ENCODE measurements at places on chromosomes 3 and 15.

- DNase-seq: no peak
- H3K27ac ChIP-seq: no peak overlapping the region
- no peaks in the 10 kb centered on the region for H3K4me1 ChIP-seq
- H3K27me3 ChIP-seq: no peaks in the 10 kb centered on the region
- H3K4me3 ChIP-seq: no peak overlapping the region
Measured at GRCh38 chr3:65919826-65920225, 118.9 kb downstream of the MAGI1 start.

- H3K36me3 ChIP-seq: no peaks in the 10 kb centered on the region
- H3K4me3 ChIP-seq: no peak overlapping the region
- H3K27me3 ChIP-seq: no peaks in the 10 kb centered on the region
- no peak for DNase-seq
- H3K27ac ChIP-seq: no peak overlapping the region
Measured at GRCh38 chr3:6250167-6250566, 610.7 kb upstream of the GRM7 start.

DNA sequence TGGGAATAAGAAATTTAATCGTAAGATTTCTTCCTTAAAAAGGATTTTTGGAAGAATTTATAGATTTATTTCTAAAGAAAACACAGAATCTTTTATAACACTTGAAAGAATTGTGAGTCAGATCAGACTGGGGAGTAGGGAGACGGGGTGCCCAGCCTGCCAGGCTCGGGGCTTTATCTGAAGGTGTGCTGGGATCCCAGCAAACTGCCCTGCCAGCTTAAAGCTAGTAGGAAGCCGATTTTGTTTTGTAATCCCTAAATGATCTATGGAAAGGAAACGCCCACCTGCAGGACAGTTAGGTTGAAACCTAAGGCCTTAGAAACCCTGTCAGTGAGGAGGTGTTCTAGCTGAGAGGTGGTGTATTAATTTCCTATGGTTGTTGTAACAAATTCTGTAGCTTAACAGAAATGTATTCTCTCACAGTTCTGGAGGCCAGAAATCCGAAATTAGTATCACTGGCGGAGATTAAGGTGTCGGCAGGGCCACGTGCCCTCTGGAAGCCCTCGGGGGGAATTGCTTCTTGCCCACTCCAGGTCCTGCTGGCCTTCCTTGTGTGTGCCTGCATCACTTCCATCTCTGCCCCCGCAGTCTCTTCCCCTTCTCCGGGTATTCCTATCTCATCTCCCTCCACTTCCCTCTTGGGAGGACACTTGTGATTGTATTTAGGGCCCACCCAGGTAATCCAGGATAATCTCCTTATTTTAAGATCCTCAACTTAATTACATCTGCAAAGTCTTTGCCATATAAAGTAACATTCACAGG is 19.3 kb upstream of the RAB6B start:
- peaks cover 5% of the 10 kb centered on the region for H3K27me3 ChIP-seq
- DNase-seq: no peak
- H3K27ac ChIP-seq: no peak overlapping the region
- H3K36me3 ChIP-seq: no peaks in the 10 kb centered on the region
- no peak overlapping the region for H3K4me3 ChIP-seq
- H3K4me1 ChIP-seq: no peaks in the 10 kb centered on the region

DNA sequence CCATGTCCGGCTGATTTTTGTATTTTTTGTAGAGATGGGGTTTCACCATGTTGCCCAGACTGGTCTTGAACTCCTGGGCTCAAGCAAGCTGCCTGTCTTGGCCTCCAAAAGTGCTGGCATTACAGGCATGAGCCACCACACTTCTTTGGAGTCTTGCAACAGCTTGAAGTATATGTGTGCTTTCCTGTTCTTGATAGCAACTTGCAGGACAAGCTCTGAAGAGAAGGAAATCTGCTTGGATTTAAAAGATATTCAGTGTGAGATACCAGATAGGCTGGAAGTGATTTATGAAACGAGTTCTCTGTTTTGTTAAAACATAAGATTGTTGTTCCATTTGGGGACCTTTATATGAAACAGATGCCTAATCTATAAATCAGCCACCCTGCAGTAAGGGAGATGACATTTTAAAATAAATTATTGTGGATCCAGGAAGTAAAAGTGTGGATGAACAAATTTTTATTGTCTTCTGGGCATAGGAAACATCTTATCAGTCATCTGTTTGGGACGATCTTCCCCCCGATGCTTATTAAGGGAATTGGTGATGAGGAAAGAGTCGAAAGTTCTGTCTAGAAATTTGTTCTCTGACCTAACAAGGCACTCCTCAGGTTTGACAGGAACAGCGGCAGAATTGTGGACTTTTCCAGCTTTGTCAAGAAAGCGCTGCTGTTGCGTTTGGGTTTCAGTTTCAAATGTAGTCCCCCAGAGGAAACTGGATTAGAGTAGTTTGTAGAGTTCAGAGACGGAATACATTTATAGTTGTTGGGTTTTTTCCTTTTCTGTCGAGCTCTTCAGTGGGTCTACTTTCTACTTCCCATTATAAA is 53.7 kb upstream of the MAGI1 start:
- no peaks in the 10 kb centered on the region for H3K36me3 ChIP-seq
- no peak for DNase-seq
- no peak overlapping the region for H3K4me3 ChIP-seq
- H3K27me3 ChIP-seq: no peaks in the 10 kb centered on the region

- no peaks in the 10 kb centered on the region for H3K27me3 ChIP-seq
- H3K27ac ChIP-seq: no peak overlapping the region
- no peak for DNase-seq
- no peaks in the 10 kb centered on the region for H3K4me1 ChIP-seq
- no peaks in the 10 kb centered on the region for H3K36me3 ChIP-seq
Measured at GRCh38 chr15:36359286-36359685, 220.1 kb upstream of the CDIN1 start.

DNA sequence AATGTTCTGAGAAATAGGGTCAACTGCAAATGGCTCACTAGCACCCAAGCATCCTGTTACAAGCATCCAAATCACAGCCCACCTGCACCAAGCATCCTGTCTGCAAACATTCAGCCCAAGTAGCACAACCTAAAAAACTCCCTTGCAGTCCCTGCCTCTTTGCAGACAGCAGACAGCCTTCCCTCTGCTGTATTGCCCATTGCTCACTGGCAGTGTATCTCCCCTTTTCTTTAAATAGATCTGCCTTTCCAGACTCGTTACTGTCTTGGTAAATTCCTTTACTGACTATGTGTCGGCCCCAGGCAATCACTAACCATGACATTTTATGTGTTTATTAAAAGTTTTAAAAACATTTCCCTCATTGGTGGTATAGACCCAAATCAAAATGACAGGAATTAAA is 155.4 kb downstream of the ADAMTSL3 start:
- H3K36me3 ChIP-seq: no peaks in the 10 kb centered on the region
- no peak overlapping the region for H3K4me3 ChIP-seq
- H3K27ac ChIP-seq: no peak overlapping the region

- H3K36me3 ChIP-seq: no peaks in the 10 kb centered on the region
- no peak overlapping the region for H3K4me3 ChIP-seq
- no peaks in the 10 kb centered on the region for H3K4me1 ChIP-seq
Measured at GRCh38 chr15:87045746-87046145, 966.1 kb downstream of the AGBL1 start.

- no peak for DNase-seq
- H3K36me3 ChIP-seq: no peaks in the 10 kb centered on the region
- no peaks in the 10 kb centered on the region for H3K27me3 ChIP-seq
- H3K27ac ChIP-seq: no peak overlapping the region
Measured at GRCh38 chr3:99856437-99857220, 39.0 kb downstream of the CMSS1 start.

DNA sequence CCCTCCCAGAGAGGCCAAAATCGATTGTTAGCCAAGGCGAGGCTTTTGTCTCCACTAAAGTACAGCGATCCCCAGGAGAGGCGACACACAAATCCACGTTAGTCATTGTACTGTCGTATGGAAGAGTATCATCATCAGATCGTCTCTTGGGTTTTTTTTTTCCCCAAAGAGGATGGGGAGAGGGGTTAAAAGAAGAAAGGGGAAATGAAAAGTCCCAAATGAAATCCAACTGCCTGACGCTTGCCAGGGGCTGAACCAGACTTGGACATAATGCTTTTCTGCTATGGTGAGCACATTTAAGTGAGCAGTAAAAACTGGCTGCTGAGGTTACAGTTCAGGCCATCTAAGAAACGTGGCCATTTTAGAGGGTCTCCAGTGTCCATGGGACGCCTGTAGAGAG is 37.9 kb upstream of the CTSH start:
- no peak overlapping the region for H3K4me3 ChIP-seq
- H3K36me3 ChIP-seq: no peaks in the 10 kb centered on the region
- H3K4me1 ChIP-seq: peaks cover 5% of the 10 kb centered on the region
- no peak overlapping the region for H3K27ac ChIP-seq
- no peaks in the 10 kb centered on the region for H3K27me3 ChIP-seq
- no peak for DNase-seq
